ENCODE measurements at places on chromosomes 3 and 15. TPM values are rescaled to one million over a fixed set of nuclear protein-coding genes. Genes with fewer than 3 reads are reported as not detected.

LDHAL6B gene
- not detected for total RNA-seq

VIPR1 gene
- total RNA-seq: 104 TPM

TMEM207 gene
- not detected for total RNA-seq

ITGB5 gene
- total RNA-seq: 5.4 TPM

TEX55 gene
- not detected for total RNA-seq

All from CD4-positive, alpha-beta memory T cell (primary cell).